ENCODE measurements at places on chromosomes 2 and 18.

DNA sequence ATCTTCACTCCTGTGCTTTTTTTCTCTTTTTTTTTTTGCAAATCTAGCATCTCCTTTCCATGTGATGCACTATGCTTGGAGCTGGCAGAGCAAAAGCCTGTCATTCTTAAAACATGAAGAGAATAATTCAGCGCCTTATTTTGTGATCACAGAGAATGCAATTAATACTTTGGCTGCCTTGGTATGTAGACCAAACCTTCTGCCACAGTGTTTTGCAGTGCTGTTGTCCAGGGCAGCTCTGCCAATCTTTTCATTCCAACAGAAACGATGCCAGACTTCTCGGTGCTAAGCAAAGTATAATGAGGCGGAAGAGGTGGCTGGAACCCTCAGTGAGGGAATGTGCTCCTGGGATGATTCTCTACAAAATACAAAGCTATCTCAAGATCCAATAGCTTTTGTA, 25.6 kb downstream of the BCL2 start:
- DNase-seq: no peak

DNA sequence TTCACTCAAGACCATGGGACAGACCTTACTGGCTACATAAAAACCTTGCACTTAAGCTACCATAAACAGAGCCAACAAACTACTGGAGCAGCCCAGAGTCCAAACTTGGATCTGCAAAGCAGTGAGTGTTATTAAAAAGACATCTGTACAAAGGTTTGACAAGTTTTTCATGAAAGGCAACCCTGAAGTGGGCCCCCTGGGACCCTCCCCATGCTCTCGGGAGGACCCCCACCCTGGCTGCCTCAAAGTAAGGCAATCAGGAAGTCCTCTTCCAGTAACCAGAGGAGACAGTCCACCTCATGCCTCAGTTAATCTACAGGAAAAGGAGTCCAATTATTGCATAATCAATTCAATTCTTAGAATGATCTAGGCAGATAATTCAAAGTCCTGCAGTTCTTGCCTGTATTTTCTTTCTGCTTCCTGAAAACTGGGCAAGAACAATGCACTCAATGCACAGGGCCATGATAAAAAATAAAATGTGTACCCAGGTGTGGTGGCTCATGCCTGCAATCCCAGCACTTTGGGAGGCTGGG, 69.7 kb downstream of the TBC1D8 start:
- no peak for DNase-seq

GRCh38 chr2:74632939-74633312, 15.2 kb downstream of the M1AP start:
- DNase-seq: no peak

- DNase-seq: no peak
Measured at GRCh38 chr2:180705122-180705521, 275.3 kb upstream of the UBE2E3 start.

- no peak for DNase-seq
Measured at GRCh38 chr2:8922431-8922830, 81.1 kb downstream of the MBOAT2 start.

- peak; percentile 70 for DNase-seq
Measured at GRCh38 chr2:113248997-113249770, 29.5 kb downstream of the PAX8 start.

GRCh38 chr18:57116598-57117132, 30.2 kb upstream of the BOD1L2 start:
- DNase-seq: no peak
